ENCODE measurements at places on chromosomes 12 and 14. TPM values are rescaled to one million over a fixed set of nuclear protein-coding genes. Genes with fewer than 3 reads are reported as not detected.

Gene ATP5MC2
- 447 TPM for total RNA-seq

Gene ERBB3
- 2.0 TPM for total RNA-seq

Gene OTOGL
- total RNA-seq, result 0.73 TPM

Gene MMP17
- 14.9 TPM for total RNA-seq

Gene PSMB11
- total RNA-seq, result not detected

Gene TTC9
- 4.2 TPM for total RNA-seq

Gene DNAH10
- total RNA-seq, result 1.1 TPM

Gene NUAK1
- 1.3 TPM for total RNA-seq

Gene NELL2
- 596 TPM for total RNA-seq

DNA sequence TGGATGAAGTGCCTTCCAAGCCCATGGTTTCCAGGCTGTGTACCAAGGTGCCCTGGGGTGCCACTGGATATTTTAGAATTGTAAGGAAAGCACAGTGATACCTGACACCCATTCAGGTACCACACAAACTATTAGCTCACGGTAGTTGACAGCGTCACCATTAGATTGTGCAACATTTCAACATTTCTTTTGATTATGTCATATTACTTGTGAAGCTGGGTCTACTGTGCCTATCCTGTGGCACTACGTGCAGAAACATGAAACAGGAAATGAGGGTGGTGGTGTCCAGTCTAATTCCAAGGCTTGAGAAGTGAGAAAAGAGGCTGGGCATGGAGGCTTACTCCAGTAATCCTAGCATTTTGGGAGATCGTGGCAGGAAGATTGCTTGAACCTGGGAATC lies 75.5 kb upstream of the CPM start:
- no peak for DNase-seq

GRCh38 chr12:442235-442884 lies 17.4 kb upstream of the B4GALNT3 start:
- DNase-seq, result peak; percentile 74

GRCh38 chr14:24312736-24313507 lies 1.6 kb downstream of the LTB4R start:
- no peak for DNase-seq

GRCh38 chr12:107236824-107237511 lies 143.6 kb upstream of the CRY1 start:
- peak; percentile 95 for DNase-seq

DNA sequence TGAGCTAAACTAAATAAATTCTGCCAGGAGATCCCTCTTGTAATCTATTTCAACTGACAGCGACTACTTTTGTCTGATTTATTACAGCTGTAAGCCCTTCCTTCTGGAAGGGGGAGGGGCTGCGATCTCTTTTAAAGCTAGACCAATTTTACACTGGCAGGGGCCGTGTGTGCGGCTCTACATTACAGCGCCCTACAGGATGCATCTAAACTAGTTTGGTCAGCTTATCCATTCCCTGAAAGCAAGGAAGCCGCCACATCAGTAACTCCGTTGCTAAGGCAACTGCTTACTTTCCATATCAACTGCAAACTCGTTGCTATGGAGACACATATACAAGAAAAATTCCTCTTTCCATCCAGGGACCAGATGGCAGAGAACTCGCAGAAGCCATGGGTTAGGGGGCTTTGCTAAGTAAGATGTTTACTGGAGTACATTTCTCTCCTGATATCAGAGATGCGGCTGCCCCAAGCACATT lies 17.4 kb downstream of the FOXN3 start:
- peak; percentile 33 for DNase-seq

DNA sequence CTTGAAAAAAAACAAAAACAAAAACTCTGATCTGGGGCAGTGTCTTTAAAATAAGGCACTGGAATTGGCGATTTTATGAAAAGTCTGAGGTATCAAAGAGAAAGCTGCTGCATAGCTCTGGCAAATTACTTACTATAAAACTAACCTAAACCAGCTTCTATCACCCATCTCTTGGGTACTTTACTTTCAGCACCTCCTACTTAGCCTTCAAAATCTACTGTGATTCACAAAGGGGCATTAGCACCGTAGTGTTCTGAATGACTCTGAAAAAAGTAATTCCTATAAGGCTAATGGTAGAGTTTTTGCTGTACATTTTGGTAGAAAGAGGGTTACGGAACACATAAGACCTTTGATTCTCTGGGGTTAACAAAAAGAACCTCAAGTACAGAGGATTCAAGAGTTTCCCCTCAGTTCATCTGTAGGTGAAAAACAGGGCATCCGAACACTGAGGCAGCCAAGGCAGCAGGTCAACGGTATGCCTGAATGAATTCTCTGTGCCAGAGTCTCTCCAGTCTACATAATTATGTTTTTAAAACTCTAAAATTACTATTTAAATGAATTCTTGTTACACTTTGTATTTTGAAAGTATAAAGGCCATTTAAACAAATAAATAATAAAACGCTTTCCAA lies 101.5 kb downstream of the ELK3 start:
- no peak for DNase-seq

- DNase-seq, result no peak
Observed at GRCh38 chr12:1670358-1671268, 20.3 kb upstream of the ADIPOR2 start.

DNA sequence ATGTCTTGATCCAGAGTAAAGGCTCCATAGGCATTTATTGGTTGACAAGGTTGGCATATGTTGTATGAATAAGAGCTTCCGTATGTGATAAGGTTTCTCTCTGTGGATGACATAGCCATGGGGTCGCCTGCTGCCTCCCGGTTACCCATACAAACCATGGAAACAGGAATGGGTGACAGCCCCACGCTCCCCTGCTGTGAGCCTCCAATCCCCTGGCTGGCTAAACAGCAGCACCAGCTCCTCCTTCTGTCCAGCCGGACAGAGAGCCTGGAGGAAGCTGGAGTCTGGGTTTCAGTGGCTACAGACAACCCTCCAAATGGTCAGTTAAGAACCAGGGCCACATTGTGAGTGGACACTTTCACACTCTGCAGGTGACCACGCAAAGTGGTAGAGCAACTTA lies 131.1 kb downstream of the CALM1 start:
- DNase-seq, result no peak

- DNase-seq, result no peak
Observed at GRCh38 chr12:46461459-46461858, 88.9 kb upstream of the SLC38A2 start.

DNA sequence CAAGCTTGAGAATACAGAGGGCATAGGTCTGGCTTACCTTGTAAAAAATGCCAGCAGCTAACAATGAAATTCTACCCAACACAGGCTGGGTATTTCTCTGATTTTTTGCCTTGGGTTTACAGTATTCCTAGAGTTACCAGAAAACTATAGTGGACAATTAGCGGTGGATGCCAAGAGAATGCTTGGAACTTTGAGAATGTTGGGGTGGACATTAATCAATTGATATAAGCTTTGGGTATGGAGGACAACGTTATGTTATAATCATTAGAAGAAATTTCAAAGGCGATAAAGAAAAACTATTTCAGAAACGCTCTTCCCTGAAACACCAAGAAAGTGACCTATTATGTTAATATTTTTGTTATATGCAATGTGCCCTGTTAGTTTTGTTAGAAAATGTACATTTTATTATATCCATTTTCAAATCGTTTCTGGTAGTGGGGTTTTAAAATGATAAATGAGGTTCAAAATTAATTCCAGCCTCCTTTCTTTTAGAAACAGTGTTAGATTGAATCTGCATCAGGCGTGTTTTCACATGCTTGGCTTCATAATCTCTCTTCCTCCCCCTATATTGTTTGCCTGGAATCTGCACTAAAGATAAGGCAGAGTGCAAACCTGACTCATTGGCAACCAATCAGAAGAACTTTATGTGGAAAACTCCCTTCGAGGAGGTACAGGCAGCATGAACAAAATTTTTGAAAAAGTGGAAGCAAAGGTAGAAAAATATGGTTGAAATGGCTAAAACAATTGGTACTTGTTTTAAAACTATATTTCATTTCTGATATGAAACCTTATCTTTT lies 1.4 kb upstream of the PTPRQ start:
- peak; percentile 5 for DNase-seq

- no peak for DNase-seq
Observed at GRCh38 chr14:103855734-103856095, 8.3 kb upstream of the PPP1R13B start.

- DNase-seq, result peak; percentile 4
Observed at GRCh38 chr14:66974397-66975025, 214.7 kb upstream of the GARIN2 start.

DNA sequence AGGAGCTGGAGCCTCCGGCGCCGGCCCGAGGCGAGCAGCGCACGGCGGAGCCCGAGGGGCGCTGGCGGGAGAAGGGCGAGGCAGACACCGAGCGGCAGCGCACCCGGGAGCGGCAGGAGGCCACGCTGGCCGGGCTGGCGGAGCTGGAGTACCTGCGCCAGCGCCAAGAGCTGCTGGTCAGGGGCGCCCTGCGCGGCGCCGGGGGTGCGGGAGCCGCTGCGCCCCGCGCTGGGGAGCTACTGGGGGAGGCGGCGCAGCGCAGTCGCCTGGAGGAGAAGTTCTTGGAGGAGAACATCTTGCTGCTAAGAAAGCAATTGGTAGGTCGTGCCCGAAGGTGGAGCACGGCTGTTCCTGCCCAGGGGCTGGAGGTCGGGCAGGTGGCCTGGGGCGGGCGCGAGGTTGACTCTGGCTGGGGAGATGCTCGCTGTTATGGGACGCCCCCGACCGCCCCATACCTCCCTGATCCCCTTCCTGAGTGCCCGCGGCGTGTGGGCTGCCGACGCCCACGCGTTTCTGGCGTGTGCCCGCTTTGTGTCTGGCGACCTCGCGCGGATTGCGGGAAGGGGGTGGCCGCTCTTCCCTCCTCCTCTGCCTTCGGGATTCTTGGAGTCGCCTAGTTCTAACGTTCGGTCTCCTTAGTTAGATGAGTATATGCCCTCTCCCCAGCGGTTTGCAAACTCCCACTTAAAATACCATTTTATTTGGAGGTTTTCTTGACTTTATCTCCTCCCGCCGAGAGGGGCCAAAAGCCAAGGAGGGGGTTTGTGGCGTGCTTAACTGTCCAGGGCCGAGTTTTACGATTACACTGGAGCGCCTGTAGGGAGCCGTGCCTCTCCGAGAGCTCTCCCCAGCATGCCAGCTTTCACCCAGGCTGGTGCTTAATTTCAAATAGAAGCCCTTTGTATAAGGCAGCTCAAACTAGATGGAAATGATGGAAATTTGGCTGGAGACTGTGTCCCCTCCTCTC lies 752 bp downstream of the DACT1 start:
- DNase-seq, result peak; percentile 44

DNA sequence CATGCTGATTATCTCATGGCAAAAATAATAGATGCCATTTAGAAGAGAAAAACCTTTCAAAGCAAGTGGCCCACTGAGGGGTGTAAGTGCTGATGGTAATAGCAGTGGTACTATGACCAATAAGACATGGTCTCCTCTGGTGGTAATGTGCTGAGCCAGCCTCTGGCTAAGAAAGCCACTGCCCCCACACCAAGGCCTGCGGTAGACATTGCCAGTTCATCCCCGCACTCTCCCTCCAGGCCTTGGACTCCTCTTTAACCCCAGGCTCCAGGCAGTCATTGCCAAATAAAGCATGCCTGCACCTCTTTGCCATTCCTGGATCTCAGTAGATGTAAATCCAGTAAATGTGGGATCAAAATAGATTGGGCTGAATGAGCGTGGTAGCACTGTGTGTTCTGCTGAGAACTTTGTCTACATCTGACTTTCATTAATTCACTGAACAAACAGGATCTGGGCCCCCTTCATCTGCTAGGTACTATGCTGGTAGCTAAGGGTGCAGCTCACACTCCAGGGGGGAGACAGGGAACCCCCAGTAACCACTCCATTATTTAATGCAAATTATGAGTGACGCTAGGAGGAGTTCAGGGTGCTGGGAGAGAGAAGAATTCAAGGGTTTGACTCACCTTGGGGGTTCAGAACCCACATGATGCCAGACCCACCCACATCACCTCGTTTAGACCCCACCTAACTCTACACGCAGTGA lies 89.3 kb downstream of the BCL11B start:
- no peak for DNase-seq

GRCh38 chr12:117803001-117803400 lies 165.8 kb downstream of the KSR2 start:
- no peak for DNase-seq

DNA sequence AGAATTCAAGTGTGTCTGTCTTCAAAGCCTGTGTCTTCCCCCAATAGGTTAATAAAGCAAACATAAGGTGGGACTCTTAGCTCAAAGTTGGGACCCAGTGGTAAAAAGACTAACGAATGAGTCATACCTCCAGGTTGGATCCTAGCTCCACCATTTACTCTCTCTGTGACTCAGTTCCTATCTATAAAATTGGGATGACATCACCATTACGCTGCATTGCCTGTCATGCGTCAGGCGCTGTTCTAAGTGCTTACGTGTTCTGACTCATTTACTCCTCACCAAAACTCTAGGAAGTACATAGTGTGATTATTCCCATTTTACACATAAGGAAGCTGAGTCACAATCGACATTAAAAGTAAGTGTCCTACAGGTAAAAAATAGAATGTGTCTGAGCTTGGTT lies 915.8 kb downstream of the VRK1 start:
- peak; percentile 7 for DNase-seq

GRCh38 chr14:49287004-49287403 lies 299.2 kb downstream of the RPS29 start:
- no peak for DNase-seq

DNA sequence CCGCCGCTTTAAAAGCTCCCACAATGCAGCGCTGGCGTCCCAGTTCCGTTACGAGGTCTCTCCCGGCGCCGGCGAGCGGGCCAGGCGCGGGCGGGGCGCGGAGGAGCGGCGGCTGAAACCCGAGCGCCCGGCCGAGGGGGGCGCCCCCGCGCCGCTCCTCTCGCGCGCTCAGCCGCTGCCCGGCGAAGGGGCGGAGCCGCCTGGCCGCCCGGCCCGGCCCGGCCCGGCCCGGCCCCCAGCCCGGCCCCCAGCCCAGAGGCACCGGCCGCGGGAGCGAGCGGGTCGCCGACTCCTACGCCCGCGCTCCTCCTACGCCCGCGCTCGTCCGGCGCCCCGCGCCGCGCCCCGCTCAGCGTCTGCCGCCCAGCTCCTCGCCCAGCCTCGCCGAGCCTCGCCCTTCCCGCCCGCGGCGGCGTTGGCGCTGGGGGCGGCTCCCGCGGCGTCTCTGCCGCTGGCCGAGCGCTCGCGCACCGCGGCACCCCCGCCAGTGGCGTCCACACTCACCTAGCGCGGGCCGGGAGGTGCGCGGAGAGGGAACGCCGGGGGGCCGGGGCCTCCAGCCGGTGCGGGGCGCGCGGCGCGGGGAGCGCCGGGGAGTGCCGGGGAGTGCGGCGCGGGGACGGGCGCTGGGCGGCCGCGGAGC lies at the start of gene RASSF8:
Gene RASSF8 (plus strand): TSS at position 255 of the 643 bp plus-strand sequence. CDS start 96,662 bp downstream, outside the sequence.
- DNase-seq, result peak; percentile 79

DNA sequence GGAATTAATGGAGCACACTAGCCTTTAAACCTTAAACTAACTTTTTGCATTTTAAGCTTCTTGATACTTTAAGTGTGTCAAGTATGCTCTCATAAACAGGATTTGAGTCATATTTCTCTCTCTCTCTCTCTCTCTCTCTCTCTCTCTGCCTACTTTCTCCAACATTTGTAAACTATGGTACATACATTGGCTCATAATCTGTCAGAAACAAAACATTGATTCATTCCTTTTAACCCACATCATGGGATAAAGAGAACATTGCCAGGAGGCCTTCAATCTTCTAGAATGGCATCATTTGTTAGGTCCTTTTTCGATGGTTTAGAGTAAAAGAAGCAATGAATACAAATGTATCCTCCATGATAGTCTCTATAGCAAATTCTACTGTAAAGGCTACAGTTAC lies 81.6 kb upstream of the RERGL start:
- no peak for DNase-seq

All from A673 (cell line).